ENCODE measurements at places on chromosomes 11 and 22.

- DNase-seq, result no peak
Observed at GRCh38 chr11:87144252-87144651, 106.5 kb downstream of the TMEM135 start.

- DNase-seq, result no peak
Observed at GRCh38 chr11:101478587-101479369, 105.0 kb downstream of the TRPC6 start.

DNA sequence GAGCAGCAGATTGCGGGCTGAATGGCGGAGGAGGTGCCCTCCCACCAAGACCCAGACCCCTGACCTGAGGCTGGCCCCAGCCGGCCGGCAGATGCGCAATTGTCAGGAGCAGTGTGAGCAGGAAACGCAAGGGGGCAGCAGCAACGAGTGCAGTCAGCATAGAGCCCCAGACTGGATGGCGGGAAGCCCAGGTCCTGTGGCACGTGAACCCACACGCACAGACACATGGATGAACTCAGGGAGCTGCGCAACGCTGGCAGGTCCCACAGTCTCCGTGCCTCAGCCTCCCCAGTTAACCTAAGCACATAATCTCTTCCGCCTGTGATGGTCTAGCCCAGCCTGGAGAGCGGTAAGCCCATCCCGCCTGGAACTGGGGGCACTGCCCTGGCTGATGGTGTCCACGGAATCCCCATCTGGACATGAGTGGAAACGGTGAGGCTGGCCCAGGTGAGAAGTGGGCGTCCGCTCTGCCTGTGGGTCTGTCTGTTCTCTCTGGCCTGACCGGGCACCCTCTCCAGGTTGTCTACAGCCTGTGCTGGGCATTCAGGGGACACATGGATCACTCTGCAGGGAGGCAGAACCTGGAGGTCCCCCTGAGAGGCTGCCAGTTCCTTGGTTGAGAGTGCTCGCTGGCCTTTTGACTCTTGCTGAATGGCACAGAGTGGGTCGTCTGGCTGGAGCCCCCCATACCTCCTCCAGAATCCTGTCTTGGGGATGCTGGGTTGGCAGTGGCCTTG lies 626 bp upstream of the TBX10 start:
- peak; percentile 54 for DNase-seq

DNA sequence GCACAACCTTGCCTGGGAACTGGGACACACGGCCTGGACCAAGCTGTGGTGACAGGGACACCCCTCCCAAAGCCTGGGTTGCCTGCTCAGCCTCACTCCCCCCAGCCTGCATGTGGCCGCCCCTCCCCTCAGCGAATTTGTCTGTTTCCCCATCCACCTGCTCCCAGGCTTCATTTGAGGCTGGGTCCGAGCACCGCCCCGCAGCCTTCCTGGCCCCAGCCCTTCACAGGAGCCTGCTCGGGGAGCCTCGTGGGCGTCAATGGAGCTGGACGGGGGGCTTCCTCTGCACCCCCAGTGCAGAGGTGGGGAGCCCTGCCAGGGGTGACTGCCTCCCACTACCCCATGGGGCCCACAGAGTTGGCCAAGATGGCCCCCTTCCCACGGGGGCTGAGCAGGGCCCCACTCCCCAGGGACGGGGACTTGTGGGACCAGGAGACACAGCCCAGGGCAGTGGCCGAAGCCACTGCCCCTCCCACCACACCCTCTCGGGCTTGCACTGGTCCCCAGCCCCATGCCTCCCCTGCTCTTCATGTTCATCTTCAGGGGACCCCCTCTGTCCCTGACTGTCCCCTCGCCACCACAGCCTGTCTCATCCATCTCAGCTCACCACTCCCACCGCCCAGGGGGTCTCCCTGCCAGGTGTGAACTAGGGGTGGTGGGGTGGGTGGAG lies 91.7 kb downstream of the WNT7B start:
- DNase-seq, result no peak

GRCh38 chr11:34758262-34758661 lies 137.4 kb downstream of the EHF start:
- DNase-seq, result no peak

DNA sequence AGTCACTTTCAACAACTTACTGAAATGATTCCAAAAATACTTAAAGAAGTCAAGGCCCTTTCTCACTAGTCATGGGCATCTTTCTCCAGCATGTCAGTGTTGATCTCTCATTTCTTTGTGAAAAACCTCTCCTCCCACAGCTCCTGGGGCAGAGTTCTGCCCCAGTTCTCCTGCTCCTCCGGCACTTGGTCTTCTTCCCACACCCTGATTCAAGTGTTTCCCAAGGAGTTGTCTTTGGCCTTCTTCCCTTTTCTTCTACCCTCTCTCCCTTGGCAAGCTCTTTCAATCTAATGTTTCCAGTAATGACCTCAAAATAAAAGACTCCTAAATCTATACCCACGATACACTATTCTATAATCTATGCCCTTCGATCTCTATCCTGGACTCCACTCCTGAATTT lies 42.1 kb upstream of the CCDC34 start:
- no peak for DNase-seq

DNA sequence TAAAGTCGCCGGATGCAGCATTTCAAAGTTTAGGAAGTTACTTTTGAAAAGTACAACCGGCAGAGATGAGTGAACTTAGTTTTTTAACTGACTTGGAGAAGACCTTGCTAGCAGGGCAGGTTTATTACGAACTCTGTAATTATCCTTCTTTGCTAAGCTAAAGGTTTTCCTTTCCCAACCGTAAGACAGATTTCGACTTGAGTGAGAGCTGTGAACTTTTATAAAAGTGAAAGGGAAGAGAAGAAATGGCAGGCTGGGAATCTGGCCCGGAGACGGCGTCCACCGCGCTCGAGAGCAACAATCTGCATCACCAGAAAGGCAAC lies 659 bp upstream of the TEAD1 start:
- no peak for DNase-seq

DNA sequence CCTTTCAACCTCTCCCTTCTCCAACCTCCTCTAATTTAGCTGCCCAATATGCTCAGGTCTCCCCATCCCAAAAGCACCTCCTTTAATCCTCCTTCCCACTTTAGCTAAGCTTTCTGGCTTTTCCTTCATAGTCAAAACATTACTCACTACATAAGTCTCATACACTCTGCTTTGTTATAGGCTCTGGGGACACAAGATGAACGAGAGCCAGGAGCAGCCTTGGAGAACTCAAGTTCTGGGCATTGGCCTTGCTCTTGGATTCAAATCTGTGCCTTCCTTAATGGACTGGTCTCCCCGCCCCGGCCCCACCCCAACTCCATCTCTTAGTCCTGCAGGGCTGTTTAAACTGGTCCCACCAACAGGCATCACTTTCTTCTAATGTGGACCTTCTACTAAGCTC lies 11.4 kb upstream of the HPX start:
- no peak for DNase-seq

GRCh38 chr11:71563406-71563805 lies 2.0 kb upstream of the KRTAP5-10 start:
- no peak for DNase-seq

GRCh38 chr11:119789766-119790407 lies 60.9 kb upstream of the NECTIN1 start:
- DNase-seq, result no peak

DNA sequence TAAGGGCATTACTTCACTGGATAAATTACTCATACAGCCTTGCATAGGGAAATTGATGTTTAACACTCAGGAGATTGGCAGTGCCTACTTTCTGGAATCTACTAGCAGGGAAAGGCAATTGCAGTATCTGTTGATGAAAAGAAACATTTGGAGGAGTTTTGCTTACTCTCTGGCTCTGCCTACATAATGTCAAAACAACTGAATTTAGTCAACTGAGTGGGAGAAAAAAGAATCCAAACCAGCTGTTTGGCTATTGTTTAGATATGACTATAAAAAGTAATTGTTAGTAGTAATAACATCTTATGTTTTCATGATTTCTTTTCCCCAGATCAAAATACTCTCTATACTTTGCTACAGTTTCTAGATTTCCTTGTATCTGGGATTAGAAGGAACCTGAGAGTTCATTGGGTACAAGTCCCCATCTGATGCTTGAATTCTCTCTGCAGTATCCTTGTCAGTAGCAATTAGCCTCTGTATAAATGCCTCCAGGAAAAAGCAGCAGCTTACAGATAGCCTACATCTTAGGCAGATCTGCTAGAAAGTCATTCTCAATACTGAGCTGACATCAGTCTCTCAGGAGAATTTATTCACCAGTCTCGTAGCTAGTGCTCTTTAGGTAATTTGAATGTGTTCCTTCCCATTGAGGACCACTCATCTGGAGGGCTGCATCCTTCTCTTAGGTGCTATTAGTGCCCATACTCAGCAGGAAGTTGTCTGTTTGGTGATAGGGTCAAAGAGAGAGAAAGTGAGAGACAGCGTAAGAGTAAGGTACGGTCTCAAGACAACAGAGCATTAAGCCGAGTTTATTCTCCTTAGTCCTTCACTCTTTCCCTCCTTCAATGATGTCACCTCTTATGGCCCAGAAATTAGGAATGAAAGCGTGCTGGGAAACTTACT lies 185.9 kb upstream of the CCDC90B start:
- DNase-seq, result no peak

GRCh38 chr11:75152090-75152489 lies 1.2 kb downstream of the SLCO2B1 start:
- DNase-seq, result no peak

DNA sequence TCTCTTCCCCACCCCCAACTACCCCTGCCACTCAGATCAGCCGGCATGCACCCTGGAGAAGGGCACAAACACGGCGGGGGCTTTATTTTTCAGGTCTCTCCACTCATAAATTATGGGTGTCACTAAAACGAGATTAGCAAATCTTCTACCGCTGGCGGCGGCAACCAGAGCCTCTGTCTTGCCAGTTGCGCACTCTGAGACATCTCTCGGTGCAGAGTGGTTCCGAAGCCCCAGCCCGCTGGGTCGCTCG lies 125.3 kb upstream of the C11orf58 start:
- no peak for DNase-seq

DNA sequence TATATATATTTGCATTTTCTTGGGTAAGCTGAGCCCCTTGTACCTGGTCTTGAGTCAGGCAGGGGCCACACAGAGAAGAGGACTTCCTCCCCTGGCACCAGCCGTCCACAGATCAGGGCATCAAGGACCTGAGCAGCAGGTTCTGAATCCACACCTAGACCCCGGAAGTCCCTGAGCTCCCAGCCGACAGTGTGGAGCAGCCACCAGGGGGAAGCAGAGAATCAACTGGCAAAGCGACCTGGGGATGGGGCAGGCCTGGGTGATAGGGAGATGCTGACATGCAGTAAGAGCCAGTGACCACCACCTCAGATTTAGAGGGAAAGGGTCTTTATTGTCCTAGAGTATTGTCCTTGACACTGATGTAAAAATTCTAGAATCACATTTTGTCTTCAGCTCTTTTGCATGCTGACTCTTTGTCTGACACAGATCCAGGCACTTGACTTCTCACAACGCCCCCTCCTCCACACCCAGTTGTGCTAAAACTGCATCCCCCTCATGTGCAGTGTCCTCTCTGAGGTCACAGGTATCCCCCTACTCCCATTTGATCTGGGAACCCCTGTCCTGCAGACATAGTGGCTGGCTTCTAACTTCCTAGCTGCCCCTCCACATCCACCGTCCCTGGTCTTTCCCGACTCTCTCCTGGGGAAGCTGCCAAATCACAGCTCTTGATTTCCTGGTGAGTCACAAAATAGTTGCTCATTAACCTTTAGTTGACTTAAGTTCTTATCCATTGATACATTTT lies 109.3 kb downstream of the GGTLC2 start:
- DNase-seq, result peak; percentile 79

DNA sequence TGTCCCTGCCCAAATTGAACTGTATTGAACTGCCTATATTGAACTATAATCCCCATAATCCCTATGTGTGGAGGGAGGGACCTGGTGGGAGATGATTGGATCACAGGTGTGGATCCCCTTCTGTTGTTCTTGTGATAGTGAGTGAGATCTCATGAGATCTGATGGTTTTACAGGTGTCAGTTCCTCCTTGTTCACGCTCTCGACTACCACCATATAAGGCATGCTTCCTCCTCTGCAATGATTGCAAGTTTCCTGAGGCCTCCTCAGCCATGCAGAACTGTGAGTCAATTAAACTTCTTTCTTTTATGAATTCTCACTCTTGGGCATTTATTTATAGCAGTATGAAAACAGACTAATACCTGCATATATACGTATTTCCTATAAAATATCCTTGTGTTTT lies 206.5 kb upstream of the PDGFD start:
- DNase-seq, result no peak

DNA sequence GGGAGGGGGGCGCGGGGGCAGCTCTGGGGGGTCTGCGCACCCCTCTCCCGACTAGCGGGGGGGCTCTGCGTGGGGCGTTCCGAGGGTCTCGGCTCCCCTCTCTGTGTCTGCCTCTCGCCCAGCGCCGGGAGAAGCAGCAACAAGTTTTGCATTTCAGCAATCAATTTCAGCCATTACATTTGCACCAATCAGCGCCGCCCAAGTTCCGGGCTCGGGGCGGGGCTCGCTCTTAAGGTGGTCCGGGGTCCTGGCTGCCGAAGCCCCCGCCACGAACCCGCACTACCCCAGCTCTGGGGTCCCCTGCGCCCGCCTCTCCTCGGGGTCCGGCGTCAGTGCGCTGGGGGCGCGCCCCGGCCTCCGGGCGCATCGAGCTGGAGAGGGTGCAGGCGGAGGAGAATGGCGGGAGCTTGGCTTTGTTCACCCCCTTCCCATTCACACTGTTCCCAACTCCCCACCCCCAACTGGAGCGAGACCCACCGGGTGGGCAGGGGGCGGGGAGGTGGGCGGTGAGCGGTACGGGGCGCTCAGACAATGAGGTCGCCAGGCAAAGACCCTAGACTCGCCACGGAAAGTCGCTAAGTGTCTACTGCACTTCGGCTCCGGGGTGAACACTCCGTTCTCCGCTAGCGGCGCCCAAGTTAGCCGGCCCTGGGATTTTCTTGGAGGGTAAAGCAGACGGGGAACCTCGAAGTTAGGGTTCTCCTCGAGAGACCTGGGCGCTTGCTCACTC lies at the start of gene MN1:
Gene MN1, minus strand, starts transcription at position 141 of the 730 bp plus-strand sequence. CDS start 1,213 bp downstream, outside the sequence.
- DNase-seq, result peak; percentile 37

- no peak for DNase-seq
Observed at GRCh38 chr22:40323681-40324171, 22.6 kb upstream of the ADSL start.

DNA sequence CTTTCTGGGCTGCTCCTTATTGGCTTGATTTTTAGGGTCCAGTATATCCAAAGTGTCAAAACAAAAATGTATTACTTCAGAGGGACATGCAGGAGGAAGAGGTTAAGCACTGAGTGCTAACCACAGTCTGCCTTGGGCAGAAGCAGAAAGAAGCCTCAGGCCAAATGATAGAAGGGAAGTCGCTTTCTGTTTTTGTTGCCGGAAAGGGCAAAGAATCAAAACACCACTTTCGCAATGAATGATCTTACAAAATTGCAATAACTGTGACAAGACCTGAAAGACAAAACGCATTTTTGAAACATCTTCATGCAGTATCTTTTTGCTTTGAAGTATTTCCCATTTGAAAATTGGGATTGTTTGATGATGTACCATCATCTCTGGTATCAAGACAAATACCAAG lies 70.1 kb upstream of the PICALM start:
- peak; percentile 33 for DNase-seq

- no peak for DNase-seq
Observed at GRCh38 chr22:47357493-47357892, 595.0 kb downstream of the TBC1D22A start.

GRCh38 chr11:57460758-57461749 lies 726 bp downstream of the RTN4RL2 start:
- DNase-seq, result no peak

- DNase-seq, result peak; percentile 46
Observed at GRCh38 chr22:39135092-39135896, 17.2 kb downstream of the CBX7 start.

- DNase-seq, result no peak
Observed at GRCh38 chr11:100892886-100893285, 205.8 kb downstream of the ARHGAP42 start.
